ENCODE measurements at places on chromosomes 7 and 10.

DNA sequence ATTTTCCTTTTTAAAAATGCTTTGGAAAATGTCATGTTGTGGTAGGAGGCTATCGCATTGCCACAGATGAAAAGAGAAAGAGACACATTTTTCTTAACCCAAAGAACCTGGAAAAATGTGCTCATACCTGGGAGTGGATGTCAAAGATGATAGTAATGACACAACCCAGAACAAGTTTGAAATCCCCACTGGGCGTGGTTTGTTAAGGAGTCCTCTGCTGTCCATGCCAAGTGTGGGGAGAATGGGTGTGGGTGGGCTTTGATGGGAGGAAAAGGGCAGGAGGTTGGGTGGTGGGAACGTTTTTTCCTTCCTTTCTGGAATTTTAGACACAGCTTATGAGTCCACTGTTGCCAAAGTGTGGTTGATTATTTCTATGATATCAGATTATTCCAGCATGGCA is 10.9 kb downstream of the OPTN start:
- no peak for DNase-seq

- DNase-seq, result no peak
Measured at GRCh38 chr7:18294411-18294810, 201.1 kb upstream of the HDAC9 start.

DNA sequence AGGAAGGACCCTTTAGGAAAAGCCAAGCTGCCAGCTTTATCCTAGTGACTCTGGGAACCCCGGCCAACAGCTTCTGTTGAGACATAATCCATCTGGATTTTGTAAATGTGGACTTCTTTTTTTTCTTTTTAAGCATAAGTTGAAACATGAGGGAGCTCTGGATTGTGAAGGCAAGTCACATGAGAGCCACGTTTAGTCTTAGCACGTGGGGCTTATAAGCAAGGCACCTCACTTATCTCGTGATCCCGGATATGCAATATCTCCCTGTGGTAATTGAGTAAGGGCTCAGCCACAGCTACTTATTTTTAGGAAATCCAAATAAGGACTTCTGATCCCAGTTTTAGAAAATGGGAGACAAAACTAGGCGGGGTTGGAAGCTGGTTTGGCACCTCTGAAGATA is 111.2 kb upstream of the PTN start:
- DNase-seq, result no peak

GRCh38 chr7:30159163-30159562 is 24.4 kb downstream of the MTURN start:
- DNase-seq, result no peak

GRCh38 chr7:35465791-35466336 is 212.0 kb upstream of the TBX20 start:
- no peak for DNase-seq

- no peak for DNase-seq
Measured at GRCh38 chr10:74855027-74855426, 28.6 kb downstream of the KAT6B start.

DNA sequence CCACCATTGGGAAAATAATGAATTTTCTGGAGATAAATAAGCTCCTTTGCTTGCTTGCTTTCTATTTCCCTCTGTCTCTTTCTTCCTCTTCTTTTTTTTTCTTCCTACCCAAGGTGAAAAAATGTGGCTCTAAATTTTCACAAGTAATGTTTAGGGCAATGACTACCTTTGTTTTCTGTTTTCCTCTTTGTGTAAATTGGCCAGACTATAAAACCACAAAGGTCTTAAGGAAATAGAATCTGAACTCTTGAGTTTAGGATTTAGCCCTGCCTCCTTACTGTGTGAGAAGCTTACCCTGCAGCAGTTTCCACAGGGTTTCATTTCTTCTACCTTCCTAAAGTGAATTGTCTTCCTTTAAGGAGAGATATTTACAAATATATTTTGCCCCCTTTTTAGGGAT is 330.4 kb downstream of the ARL4A start:
- DNase-seq, result no peak

- DNase-seq, result no peak
Measured at GRCh38 chr7:11557627-11558026, 274.4 kb downstream of the THSD7A start.

GRCh38 chr7:131895541-131896164 is 339.2 kb upstream of the PODXL start:
- DNase-seq, result no peak

DNA sequence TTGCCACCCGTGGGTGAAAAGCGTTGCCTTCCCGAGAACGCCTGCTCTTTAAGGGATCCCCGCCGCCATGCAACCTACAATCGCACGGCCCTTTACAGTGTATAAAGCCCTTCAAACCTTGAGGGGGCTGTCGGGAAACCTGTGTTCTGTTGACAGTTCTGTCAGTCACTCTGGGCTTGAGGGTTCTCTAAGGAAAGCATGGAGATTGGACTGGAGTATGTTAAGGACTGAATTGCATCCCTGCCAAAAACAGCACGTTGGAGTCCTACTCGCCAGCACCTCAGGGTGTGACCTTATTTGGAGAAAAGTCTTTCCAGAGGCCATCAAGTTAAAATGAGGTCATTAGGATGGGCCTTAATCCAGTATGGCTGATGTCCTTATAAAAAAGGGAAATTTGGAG is 70.6 kb downstream of the PFKFB3 start:
- no peak for DNase-seq

DNA sequence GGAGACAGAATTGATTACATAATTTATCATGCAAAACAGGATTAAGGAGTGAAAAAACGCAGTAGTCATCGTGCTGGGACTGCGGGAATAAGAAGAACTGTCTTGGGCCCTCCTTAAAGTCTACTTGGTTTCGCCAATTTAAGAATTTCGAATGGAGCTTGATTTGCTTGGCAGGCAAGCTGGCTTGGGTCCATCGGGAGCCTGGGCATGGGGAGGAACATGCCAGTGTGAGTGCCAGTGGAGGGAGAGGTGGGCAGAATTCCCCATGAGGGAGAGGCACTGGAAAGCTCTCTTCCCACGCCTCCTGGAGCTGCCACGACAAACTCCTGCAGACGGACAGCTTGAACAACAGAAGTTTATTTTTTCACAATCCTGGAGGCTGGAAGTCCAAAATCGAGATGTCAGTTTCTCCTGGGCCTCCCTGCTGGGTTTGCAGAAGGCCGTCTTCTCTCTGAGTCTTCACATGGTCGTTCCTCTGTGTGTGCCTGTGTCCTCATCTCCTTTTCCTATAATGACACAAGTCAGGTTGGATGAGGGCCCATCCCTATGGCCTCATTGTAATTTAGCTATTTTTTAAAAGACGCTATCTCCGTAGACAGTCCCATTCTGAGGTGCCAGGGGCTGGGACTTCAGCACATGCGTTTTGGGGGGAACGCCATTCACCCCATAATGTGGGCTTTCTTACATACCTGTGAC is 528.7 kb upstream of the DPP6 start:
- DNase-seq, result no peak

- no peak for DNase-seq
Measured at GRCh38 chr10:63477927-63478326, 12.2 kb upstream of the JMJD1C start.

- no peak for DNase-seq
Measured at GRCh38 chr10:63588436-63589167, 67.4 kb downstream of the REEP3 start.

- no peak for DNase-seq
Measured at GRCh38 chr7:23462846-23463245, 7.4 kb downstream of the IGF2BP3 start.

DNA sequence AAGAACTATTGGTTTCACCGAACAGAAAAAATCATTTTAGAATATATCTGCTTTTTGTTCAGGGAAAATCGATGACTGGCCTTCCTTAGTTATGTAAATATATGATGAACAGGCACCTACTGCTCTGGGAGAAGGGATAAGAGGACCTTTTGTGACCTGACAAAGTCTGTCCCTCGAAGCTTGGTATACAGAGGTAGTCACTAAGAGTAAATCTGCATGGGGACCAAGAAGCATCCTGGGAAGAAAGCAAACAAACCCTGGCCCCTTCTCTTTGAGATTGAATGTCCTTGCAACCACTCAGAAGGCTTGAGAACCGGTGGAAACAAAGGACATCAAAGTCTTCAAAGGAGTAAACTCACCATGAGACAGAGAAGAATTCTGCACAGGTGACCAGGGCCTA is 52.3 kb downstream of the SKIDA1 start:
- no peak for DNase-seq

DNA sequence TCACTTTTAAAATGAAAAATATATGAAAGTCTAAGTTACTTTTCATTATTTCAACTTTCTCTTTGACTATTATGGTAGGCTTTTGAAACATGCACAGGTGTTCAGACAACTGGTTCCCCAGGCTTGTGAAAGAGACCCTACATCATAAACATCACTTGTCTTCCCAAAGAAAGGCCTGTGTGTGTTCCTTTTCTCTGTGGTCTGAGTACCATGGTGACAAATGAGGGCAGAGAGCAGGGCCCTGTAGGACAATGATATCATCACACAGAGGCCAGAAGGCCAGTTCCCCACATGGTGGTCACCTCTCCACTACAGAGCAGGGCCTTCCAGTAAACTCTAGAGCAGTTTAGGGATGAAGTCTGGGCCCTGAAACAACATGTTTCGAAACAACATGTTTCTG is 288.8 kb downstream of the USP6NL start:
- DNase-seq, result no peak
